ENCODE measurements at places on chromosomes 3 and 15.

GRCh38 chr3:156356537-156357363 is 198.2 kb downstream of the SSR3 start:
- DNase-seq: no peak

DNA sequence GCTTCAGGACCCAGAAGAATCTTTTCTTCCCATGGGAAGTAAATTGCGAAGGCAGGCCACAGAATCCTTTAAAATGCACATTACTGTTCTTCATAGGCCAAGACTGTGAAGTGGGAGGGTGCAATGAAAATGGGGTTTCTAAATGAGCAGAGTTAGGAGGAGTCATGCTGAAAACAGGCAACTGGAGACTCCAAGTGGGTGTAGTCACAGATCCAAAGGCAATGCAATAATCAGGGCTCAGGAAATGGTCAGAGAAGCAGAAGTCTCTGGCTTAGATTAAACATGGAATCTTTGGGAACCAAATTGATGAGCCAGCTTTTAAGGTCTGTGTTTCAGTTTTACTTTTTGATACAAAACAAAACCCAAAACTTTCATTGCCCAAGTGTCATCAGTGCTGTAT is 37.6 kb downstream of the HHLA2 start:
- no peak for DNase-seq

GRCh38 chr3:188299068-188299467 is 145.1 kb downstream of the LPP start:
- DNase-seq: no peak

DNA sequence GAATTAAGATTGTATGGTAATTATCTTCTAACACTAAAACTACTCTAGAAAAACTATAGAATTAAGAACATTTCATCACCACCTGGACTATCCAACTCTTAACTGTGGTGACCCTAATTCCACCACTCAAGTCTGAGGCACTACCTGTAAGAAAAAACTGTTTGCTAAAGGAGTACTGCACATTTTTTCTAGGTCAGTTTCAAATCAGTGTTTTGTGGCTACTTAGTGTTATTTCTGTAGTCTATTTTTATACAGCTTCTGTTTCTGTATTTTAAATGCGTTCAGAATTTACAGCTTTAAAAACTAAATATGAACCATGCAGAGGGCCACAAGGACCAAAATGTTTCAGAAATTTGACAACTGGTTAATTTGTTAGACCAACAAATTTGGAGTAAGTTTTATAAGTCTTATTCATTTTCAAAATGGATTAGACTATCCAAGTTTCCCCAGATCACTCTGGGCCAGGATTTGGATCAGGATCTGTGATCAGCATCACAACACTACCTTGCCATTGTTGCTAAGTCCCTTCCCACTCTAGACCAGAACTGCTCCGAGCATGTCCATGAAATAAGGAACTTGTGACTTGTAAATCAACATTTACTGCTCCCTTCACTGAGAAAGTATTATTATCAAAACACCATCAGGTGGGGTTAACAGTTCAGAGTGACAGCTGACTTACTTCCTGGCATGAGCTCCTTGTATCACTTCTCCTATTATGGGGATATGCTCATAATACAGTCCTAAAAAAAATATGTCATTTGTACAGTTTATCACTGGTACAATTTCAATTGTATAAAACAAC is 8.6 kb downstream of the GLT8D1 start:
- DNase-seq: peak; percentile 47

GRCh38 chr3:146843476-146843875 is 238.3 kb upstream of the PLSCR5 start:
- DNase-seq: no peak

GRCh38 chr3:117443014-117443413 is 733.4 kb downstream of the TUSC7 start:
- no peak for DNase-seq

GRCh38 chr3:115792206-115792955 is 169.1 kb downstream of the GAP43 start:
- DNase-seq: no peak

DNA sequence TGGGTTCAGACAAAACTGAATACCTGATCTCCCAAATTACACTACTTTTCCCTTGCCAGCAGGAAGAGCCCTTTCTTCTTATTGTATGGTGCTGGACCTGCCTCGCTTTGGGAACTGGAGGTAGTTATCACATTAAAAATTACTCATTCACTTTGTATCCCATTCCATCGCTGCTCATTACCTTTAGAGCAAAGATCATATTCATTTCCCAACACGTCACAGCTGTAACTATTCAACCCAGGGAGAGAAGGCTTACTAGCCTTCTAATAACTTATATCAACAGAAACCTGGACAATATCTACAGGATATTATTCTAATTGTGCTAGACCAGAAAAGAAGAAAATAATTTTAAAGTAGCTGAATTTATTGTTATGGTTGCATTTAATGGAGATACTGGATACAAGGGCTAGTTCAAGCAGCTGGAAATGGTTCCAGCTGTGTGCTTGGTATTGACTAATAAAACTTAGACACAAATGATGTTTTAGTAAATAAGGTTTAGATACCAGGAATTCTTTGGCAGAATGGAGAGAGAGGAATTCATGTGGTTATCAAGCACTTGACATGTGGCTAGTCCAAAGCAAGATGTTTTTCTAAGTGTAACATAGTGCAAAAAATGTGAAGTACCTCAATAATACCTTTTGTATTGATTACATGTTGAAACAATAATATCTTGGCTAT is 656.3 kb downstream of the ROBO1 start:
- no peak for DNase-seq

DNA sequence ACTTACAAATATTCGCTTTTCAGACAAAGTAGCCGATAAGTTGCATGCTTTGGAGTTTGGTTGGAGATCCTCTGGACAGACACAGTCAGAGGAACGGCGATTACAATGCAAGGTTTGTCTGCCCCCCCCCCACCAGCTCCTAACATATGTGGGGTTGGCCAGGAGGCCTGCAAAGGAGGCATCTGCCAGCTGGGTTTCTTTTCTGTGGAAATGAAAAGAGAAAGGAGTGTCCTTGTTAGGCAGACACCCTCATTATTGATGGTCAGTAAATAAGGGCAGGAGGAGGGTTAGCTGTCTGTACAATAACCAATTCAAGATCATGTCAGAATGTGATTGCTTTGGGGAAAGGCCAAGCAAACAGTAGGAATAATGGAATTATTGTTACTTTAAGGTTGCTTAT is 49.1 kb downstream of the TLNRD1 start:
- no peak for DNase-seq

- no peak for DNase-seq
Observed at GRCh38 chr3:13837751-13838150, 42.1 kb downstream of the WNT7A start.

GRCh38 chr3:1855841-1856240 is 242.8 kb upstream of the CNTN4 start:
- no peak for DNase-seq

GRCh38 chr3:37693511-37694283 is 168.0 kb upstream of the CTDSPL start:
- DNase-seq: no peak

DNA sequence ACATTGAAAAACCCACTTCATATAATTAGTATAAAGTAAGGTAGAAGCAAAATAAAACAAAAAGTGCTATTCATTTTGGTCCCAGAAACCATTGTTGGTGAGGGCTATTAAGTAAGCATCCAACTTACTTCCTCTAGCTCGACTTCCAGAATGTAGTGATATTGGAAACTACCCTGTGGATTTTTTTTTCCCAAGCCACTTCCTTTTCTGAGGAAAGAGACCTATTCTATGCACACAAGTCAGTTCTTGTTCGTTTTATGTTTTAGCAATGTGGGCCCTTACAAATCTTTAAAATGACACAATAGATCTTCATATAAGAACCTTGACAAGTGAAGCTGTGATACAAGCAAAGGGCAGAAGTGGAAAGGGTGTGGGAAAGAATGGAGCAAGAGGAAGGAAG is 402.0 kb upstream of the TBL1XR1 start:
- no peak for DNase-seq

DNA sequence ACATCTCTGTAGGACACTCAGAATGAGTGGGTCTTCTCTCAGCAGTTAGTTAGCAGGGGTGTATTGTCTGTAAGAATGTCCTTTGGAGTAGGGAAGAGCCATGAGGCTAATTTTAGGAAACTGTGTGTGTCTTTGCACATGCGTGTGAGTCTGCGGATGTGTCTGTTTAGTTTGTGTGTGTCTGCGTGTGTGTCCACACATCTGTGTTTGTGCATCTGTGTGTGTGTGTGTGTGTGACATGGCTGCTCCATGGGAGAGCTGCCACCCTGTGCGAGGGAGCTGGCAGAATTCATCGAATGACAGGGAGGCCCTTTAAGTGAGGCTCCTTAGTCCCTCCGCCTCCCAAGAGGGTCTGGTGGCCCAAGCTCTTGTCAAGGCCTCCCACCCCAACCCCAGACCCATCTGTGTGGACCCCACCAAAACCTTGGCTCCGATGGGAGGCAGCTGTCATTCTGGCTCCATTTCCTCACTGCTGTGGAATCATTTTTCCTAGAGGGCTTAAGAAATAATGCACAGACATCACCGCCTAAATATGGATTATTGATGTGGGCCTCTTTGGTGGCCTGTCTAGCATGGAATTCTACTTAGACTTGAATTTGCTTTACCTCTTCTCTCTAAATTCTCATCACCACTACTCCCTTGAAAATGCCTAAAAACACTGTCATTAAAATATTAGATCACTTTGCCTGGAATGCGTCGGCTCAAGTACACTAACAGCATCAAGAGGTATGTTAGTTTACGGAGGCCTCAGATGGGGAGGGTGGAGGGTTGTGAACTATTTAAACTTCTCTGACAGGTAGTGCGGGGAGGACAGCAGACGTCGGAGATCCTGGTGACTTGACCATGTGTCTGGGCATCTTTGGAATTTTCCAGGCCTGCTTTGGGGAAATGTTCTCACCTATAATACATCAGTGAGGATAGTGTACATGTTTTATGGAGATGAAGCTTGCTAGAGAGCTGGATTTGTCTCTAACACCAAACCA is 9.4 kb downstream of the ESYT3 start:
- DNase-seq: no peak

DNA sequence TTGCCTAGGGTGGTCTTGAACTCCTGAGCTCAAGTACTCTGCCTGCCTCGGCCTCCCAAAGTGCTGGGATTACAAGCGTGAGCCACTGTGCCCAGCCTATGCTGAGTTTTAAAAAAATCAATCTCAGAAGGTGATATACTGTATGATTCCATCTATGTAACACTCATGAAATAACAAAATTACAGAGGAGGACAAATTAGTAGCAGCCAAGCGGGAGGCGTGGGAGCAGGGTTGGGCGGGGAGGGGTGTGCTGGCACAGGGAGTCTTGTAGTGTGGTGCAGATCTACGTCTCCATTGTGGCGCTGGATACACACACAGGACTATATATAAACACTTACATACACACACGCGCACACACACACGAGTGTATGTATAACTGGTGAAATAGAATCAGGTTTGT is 80.6 kb upstream of the LINGO1 start:
- DNase-seq: no peak

DNA sequence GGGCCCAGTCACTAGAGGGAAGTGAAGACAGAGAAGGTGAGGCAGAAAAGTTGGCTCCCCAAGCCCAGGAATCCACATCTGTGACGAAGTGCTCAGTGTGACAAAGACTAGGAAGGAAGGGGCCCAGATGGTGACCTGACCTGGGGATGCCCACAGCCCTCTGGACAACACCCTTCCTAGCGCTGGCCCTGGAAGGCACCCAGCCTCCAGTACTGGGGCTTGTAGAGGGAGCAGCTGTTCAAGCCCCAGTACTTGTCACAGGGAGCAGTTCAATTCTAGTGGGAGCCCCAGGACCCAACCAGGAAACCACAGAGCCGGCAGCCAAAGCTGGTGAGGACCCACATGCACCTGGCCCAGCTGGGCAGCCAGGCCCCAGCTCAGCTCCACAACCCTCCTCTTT is 190.8 kb downstream of the XXYLT1 start:
- DNase-seq: no peak

DNA sequence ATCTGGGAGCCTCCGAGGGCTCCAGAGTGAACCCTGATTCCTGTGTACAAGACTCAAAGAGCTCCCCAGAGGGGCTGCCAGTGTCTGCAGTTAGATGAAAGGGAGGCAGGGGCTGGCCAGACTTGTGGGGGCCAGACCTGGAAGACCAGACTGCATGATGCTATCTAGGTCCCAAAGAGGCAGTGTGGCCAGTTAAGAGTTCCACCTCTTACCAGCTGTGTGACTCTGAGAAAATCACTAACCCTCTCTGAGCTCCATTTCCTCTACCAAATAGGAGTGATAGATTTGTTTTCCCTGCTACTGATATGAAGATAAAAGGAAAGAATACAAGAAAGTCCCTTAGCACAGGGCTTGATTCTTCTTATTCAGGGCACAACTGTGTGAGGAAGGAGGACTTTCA is 29.0 kb downstream of the ACSBG1 start:
- no peak for DNase-seq

DNA sequence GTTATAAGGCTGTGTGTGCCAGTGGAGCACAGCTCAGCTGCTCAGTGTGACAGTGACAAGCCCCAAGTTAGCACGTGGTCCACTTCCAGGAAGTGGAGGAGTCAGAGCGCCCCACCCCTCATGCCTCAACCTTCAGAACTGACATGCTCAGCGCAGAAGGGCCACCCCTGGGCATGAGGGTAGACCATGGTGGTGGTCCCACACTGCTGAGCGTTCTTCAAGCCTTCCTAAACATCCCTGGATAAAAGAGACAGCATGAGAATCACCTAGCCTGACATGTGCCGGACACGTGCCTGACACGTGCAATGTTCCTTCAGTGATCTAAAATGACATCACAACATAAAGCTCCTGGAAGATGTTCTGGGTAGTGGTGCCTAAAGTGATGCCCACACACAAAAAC is 16.8 kb downstream of the ATP10A start:
- no peak for DNase-seq

DNA sequence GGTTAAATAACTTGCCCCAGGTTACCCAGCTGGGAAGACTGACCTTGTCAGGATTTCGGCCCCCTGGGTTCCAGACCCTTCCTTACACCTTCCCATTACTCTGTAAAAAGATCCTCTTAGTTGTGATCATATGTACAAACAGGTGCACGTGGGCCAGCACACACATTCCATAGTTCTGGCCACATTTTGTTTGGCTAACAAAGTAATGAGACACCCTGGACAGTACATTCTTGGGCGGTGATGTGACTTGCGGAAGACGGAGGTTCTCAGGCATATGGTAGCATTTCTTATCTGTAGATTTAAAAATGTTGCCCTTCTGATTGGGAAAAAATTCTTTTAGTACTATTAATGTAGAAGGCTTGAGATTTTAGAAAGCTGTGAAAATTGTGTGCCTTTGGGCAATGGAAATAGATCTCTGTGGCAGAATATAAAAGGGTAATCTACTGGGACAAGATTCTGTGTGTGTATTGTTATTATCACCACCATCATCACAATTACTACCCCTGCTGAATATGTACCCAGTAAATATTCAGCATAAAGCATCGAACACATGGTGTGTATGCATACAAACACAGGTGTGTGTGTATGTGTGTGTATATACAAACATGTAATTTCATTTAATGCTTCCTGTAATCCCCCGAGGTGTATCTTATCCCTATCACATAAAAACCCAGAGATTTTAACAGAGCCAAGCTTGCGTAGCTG is 205.4 kb upstream of the UBE2E1 start:
- DNase-seq: no peak

- no peak for DNase-seq
Observed at GRCh38 chr3:13245615-13245978, 172.4 kb upstream of the IQSEC1 start.
